Stimulated activated CD4-positive, alpha-beta T cell treated with anti-CD3 and anti-CD28 coated beads, Interleukin-1b, Interleukin-23, amount 100 ng/mL, for 1 hour (primary cell): ENCODE measurements at places on chromosomes 5 and 9.

DNA sequence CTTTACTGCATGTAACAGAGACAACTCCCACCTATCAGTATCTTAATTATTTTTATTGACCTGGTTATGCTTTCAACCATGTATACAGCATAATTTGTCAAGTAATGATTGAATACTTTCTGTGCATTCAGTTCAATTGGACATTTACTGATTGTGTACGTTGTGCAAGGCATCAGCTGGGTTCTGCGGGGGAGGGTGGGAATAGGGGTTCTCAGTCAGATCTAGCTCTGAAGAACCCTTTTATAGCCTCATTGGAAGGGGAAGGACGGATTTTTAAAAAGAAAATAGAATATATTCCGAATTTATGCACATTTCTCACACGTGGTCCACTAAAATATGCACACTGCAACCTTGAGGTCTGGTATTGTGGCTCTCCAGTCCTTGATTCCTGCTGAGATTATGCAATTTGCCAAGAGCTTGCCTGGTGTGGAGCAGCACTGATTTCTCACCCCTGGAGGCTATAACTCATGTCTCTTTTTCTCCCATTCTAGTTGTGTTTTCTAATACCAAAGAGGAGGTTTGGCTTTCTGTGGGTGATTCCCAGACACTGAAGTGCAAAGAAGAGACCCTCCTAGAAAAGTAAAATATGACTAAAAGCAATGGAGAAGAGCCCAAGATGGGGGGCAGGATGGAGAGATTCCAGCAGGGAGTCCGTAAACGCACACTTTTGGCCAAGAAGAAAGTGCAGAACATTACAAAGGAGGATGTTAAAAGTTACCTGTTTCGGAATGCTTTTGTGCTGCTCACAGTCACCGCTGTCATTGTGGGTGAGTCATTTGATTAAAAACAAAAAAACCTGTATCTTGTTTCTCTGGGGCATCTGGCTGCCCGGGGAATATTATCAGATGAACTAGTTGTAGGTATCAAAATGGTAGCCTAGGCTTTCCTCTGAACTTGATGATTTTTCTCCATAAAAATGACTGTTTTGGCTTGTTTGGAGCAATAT is 1.7 kb downstream of the SLC1A3 start:
- no peak for DNase-seq

- DNase-seq, result no peak
These were observed 209.1 kb downstream of the TMEM232 start for GRCh38 chr5:110517396-110517795.

- no peak for DNase-seq
These were observed 264.3 kb upstream of the PANK3 start for GRCh38 chr5:168843277-168844015.

GRCh38 chr5:167644619-167645018 is 646.8 kb upstream of the WWC1 start:
- no peak for DNase-seq
